ENCODE measurements at places on chromosomes 11 and 22.

DNA sequence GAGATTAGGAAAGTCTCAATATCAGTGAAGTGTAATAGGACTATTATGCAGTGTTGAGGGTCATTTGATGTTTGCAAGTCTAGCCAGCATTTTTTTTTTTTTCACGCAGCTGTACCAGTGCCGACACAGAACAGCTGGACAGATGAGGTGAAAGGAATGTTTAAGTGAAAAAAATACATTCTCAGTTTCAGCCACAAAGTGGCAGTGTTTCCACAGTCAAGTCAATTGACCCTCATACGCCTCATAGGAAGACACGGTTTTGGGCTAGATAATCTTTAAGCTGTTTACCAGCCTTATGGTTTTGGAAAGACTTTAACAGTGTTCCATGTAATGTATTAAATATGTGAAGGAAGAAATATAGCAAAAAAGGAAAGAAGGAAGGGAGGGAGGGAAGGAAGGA is 349.9 kb upstream of the ANO3 start:
- DNase-seq = no peak

DNA sequence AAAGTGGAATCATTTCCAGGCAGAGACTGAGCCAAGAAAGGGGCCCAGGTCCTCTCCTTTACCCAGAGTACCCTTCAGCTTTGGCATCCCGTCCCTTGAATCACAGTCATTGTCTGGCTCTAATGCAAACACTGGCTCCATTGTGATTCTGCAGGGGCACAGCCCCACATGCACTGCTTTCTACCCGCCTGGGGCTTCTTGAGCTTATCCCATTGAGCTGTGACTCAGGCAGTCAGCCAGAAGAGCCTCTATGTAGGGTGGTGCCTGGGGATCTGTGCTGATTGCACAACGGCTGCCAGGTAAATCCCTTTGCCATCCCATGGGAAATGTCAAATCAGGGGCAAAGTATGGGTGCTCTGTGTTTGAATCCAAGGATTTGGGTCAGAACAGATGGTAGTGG is 88.9 kb downstream of the RASSF10 start:
- no peak for DNase-seq

- DNase-seq = no peak
Observed at GRCh38 chr22:49021131-49021925, 806.3 kb downstream of the BRD1 start.

GRCh38 chr11:19895776-19896175 is 183.1 kb downstream of the NAV2 start:
- DNase-seq = no peak

DNA sequence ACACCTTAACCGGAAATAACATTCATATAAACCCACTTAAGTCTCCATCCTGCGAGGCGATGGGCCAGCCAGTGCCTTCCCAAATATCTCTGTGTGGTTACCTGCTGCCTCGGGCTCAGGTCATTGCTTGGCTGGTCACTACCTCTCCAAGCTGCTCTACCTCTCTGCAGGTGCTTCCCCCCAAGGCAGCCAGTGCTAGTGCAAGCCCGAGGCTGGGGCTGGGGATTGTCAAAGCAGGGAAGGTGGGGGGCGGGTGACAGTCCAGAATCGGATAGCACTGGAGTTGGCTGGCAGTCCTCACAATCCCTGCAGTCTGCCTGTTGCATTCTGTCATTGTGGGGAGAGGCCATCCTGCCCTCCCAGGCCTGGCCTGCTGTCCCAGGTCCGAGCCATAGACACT is 11.1 kb downstream of the MCHR1 start:
- no peak for DNase-seq

Measured in activated CD8-positive, alpha-beta T cell treated with anti-CD3 and anti-CD28 coated beads for 36 hours (primary cell).